Glutamatergic neuron (in vitro differentiated cells): ENCODE measurements at places on chromosomes 7 and 10.

DNA sequence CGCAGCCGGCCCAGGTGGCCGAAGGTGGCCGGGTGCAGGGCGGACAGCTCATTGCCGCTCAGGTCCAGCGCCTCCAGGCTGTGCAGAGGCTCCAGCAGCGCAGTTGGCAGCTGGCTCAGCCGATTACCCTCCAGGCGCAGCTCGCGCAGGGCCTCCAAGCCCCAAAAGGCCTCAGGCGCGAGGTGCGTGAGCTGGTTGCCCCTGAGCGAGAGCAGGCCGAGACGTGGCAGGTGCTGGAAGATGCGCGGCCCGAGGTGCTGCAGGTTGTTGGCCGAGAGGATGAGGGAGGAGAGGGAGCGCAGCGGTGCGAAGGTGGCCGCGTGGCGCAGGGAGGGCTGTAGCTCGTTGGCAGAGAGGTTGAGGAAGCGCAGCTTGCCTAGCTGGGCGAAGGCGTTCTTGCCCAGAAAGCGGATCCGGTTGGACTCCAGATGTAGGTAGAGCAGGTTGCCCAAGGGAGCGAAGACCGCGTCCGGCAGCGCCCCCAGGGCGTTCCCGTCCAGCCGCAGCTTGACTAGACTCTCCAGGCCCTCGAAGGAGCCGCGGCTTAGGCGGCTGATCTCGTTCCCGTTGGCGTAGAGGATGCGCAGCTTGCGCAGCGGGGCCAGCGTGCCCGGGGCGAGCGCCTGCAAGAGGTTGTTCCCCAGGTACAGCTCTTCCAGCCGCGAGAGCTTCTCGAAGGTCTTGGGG, 923 bp downstream of the TRIL start:
- DNase-seq = peak; percentile 52

- no peak for DNase-seq
Observed at GRCh38 chr7:103821092-103821491, 168.4 kb downstream of the RELN start.

DNA sequence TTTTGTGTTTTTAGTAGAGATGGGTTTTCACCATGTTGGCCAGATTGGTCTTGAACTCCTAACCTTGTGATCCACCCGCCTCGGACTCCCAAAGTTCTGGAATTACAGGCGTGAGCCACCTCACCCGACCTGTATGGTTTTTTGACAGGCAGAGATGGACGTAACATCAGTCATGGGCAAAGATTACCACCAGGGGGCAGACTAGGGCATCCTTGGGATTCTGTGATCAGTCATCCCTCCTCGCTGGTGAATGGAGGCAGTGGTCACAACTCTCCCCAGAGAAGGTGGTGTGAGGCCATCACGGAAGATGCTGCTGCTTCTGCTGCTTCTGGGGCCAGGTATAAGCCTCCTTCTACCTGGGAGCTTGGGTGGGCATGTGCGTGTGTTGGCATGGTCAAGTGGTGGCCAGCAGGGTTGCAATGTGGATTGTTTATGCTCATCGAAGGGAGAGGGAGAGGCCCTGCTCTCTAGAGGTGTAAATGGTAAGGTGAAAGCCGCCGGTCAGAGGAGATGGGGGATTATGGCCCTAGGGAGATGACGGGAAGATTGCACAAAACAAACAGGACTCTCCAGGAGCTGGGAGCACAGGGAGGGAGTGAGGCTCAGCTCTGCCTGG, 122.7 kb upstream of the PRSS1 start:
- DNase-seq = peak; percentile 83

GRCh38 chr7:70098133-70098561, 499.9 kb downstream of the AUTS2 start:
- peak; percentile 18 for DNase-seq

- DNase-seq = no peak
Observed at GRCh38 chr7:129949292-129950133, 3.2 kb downstream of the UBE2H start.

GRCh38 chr10:114766470-114766869, 55.1 kb upstream of the FHIP2A start:
- no peak for DNase-seq
